ENCODE measurements at places on chromosomes 12 and 14. TPM values are rescaled to one million over a fixed set of nuclear protein-coding genes. Genes with fewer than 3 reads are reported as not detected.
A peak's percentile ranks its signal among the peaks of the same experiment; 100 is the strongest.

DNA sequence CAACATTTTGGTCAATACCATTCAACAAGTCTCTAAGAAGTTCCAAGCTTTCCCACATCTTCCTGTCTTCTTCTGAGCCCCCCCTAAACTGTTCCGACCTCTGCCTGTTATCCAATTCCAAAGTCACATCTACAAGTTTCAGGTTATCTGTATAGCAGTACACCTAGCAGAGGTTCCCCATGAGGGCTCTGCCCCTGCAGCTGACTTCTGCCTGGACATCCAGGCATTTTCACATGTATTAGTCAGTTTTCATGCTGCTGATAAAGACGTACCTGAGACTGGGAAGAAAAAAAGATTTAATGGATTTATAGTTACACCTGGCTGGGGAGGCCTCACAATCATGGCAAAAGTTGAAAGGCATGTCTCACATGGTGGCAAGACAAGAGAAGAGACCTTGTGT, 10.2 kb upstream of the PLA2G1B start:
- no peaks in the 10 kb centered on the region for H3K4me1 ChIP-seq
- no peaks in the 10 kb centered on the region for H3K36me3 ChIP-seq

DNA sequence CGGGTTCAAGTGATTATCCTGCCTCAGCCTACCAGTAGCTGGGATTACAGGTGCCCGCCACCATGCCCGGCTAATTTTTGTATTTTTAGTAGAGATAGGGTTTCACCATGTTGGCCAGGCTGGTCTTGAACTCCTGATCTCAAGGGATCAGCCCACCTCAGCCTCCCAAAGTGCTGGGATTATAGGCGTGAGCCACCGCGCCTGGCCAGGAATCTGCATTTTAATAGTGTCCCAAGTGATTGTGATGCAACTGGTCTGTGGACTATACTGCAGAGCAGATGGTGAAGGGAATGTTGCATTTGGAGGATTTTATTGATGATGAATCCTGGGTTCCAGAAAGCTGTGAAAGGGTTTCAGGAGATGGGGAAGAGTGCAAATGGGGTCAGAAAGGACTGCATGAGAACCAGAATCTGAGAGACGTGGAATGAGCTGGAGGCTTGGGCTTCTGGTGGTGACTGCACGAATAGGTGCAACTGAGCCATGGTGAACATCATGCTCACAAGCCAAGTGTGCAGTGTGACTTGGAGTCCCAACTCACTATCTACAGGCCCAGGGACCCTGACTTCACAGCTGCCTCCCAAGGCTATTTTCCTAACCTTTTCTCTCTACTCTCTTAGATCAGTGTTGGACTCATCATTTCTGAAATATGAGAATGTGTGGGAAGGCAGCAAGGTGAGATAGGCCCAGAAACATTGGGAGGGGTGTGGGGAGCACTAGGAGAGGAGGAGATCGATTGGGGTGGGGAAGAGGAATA, 4.5 kb downstream of the RPS26 start:
- no peaks in the 10 kb centered on the region for H3K27me3 ChIP-seq
- H3K36me3 ChIP-seq: peaks cover 4% of the 10 kb centered on the region
- peaks cover 23% of the 10 kb centered on the region for H3K4me1 ChIP-seq
- DNase-seq: no peak
- H3K27ac ChIP-seq: peak overlapping the region; percentile 20

- no peak for DNase-seq
- H3K36me3 ChIP-seq: no peaks in the 10 kb centered on the region
- H3K4me3 ChIP-seq: peak overlapping the region; percentile 45
- no peak overlapping the region for H3K27ac ChIP-seq
- H3K4me1 ChIP-seq: no peaks in the 10 kb centered on the region
Observed at GRCh38 chr12:118103201-118103600, 610 bp downstream of the VSIG10 start.

DNA sequence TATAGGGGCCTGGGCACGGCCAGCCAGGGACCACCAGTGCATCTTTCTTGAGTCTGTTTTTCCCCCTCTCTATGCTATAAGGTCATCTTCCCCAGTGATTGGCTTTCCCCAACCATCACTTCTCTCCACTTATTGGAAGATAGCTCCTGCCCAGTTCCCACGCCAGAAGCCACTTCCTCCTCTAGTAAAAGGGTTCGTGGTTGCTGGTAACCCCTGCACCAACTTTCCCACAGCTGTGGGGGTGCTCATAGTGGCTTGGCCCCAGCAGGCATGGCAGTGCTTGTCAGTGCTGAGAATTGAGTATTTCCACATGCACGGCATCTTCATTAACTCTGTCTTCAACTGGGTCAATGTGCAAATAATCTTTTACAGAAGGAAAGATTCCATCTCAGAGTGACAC, 215.4 kb downstream of the FOXN3 start:
- H3K4me1 ChIP-seq: peaks cover 2% of the 10 kb centered on the region
- DNase-seq: no peak

DNA sequence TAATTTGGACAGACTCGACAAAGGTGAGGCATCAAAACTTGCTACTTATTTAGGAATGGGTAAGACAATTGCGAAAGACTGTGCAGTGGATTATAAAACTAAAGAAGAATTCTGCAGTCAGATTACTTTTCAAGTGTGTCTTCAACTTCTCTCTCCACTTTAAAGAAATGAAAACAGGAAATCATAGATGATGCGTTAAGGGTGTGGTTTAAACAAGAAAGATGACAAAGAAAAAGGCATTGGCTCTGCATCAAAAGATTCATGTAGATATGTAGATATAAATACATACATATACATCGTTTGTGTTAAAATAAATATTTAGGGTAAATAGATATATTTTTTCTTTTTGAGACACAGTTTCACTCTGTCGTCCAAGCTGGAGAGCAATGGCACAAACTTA, 74.6 kb upstream of the PARP11 start:
- DNase-seq: no peak

GRCh38 chr14:103517721-103518421, 4.8 kb downstream of the CKB start:
- no peak overlapping the region for H3K4me3 ChIP-seq
- H3K4me1 ChIP-seq: peaks cover 2% of the 10 kb centered on the region
- DNase-seq: no peak
- H3K27me3 ChIP-seq: no peaks in the 10 kb centered on the region
- H3K27ac ChIP-seq: no peak overlapping the region
- no peaks in the 10 kb centered on the region for H3K36me3 ChIP-seq

- H3K4me3 ChIP-seq: no peak overlapping the region
- no peak overlapping the region for H3K27ac ChIP-seq
- H3K36me3 ChIP-seq: no peaks in the 10 kb centered on the region
- no peaks in the 10 kb centered on the region for H3K27me3 ChIP-seq
- DNase-seq: no peak
Observed at GRCh38 chr12:66813137-66813892, 134.4 kb upstream of the GRIP1 start.

GRCh38 chr12:33472299-33472698, 32.7 kb upstream of the SYT10 start:
- H3K27ac ChIP-seq: no peak overlapping the region
- no peaks in the 10 kb centered on the region for H3K4me1 ChIP-seq
- H3K27me3 ChIP-seq: no peaks in the 10 kb centered on the region
- no peaks in the 10 kb centered on the region for H3K36me3 ChIP-seq

- H3K4me3 ChIP-seq: no peak overlapping the region
- no peaks in the 10 kb centered on the region for H3K4me1 ChIP-seq
- no peak for DNase-seq
- H3K27ac ChIP-seq: no peak overlapping the region
Observed at GRCh38 chr12:27552886-27553560, 29.0 kb downstream of the PPFIBP1 start.

DNA sequence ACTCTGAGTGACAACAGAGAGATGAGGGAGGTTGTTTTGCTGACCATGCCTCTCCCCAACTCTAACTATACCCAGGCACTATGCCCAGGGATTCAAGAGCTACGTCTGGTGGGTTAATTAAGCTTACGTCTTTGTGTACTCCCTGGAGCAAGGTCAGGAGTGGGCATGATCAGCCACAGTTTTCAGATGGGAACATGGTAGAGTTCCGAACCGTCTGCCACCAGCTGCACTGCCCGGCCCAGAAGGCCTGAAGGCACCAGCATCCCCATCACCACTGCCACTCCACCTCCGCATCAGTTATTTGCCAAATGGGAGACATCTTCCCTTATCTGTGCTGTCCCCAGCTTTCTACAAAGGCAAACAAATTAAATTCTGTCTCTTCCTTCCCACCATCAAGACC, 11.1 kb upstream of the GPX2 start:
- DNase-seq: no peak
- no peak overlapping the region for H3K4me3 ChIP-seq
- peaks cover 16% of the 10 kb centered on the region for H3K36me3 ChIP-seq
- no peaks in the 10 kb centered on the region for H3K4me1 ChIP-seq
- no peaks in the 10 kb centered on the region for H3K27me3 ChIP-seq
- H3K27ac ChIP-seq: no peak overlapping the region

- no peaks in the 10 kb centered on the region for H3K27me3 ChIP-seq
- peaks cover 32% of the 10 kb centered on the region for H3K4me1 ChIP-seq
- H3K27ac ChIP-seq: no peak overlapping the region
- peak; percentile 30 for DNase-seq
- no peaks in the 10 kb centered on the region for H3K36me3 ChIP-seq
Observed at GRCh38 chr12:11765817-11766794, 116.6 kb downstream of the ETV6 start.

OTOGL gene
- total RNA-seq: not detected

B4GALNT3 gene
- 3.8 TPM for total RNA-seq

TAS2R20 gene
- 2.1 TPM for total RNA-seq

KRT71 gene
- not detected for total RNA-seq

FLRT2 gene
- total RNA-seq: 0.03 TPM

VSIG10 gene
- 4.1 TPM for total RNA-seq

DEGS2 gene
- total RNA-seq: not detected

MYF5 gene
- not detected for total RNA-seq

All from T-cell (primary cell).